CD4-positive, alpha-beta T cell treated with Interleukin-4 for 1 hour (primary cell): ENCODE measurements at places on chromosomes 11 and 22.
A peak's percentile ranks its signal among the peaks of the same experiment; 100 is the strongest.

GRCh38 chr11:12692229-12693075 is 18.2 kb downstream of the TEAD1 start:
- DNase-seq, result no peak

DNA sequence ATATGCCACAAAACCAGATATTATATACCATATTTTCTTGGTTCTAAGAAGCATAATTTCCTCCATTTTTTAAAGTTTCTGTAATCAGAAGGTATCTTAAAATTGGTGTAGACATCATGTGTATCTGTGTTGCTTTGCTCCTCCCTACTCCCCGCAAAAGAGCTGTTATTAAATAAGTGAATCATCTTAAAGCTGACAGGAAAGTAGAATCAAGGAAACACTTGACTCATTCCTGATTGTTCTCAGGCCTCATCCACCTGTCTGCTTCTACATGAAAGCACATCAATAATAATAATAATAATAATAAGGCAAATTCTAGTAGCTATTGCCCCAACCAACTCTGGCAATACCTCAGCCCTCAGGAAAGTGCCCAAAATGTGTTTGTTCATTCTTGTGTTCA is 26.2 kb upstream of the GUCY1A2 start:
- DNase-seq, result no peak

DNA sequence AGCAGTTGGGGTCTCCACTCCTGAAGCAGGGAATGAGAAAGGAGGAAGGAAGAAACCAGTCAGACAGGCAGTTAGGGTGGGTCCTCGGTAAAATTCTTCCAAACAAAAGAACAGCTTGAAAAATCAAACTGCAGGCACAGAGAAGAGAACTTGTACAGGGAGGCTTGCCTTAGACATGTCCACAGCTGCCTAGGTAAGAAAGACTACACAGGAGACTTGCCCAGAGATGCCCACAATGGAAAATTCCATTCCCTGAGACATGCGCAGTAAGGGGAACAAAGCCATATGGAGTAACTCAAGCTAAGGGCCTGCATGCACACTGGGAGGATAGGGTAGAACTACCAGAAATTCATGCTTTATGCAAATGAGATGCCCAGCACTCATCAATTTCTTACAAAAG is 9.8 kb downstream of the KCNJ11 start:
- DNase-seq, result no peak

DNA sequence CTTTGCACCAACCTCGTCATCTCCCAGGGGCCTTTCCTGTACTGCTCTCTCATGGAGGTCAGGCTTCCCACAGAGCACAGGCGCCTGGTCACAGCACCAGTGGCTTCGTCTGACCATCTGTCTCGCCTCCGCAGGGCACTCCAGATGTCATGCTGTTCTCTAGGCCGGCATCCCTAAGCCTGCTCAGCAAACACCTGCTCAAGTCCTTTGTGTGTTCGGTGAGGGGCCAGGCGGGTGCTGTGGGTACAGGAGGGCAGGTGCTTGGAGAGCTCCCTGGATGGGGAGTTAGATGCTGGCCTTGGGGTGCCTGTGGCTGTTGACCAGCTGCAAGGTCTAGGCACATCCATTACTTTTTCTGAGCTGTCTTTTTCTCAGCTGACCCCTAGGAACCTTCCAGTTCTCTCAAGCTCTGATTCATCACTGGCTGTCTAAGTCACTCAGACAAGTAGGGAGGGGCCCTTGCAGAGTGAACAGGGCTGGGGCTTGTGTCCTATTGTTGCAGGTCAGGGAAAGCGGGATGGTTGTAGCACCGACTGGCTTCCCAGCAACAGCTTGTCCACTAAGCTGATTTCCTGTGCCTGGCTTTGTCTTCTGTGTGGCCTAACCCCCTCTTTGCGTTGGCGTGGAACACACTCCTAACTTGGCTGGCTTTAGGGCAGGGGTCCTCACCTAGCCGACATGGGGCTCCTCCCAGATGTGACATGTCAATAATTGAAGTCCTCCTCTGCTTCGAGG is 9.2 kb downstream of the CLDN5 start:
- no peak for DNase-seq

- peak; percentile 36 for DNase-seq
Observed at GRCh38 chr11:125591649-125592304, 875 bp upstream of the STT3A start.

GRCh38 chr22:42966497-42966896 is 48.5 kb downstream of the PACSIN2 start:
- DNase-seq, result no peak

DNA sequence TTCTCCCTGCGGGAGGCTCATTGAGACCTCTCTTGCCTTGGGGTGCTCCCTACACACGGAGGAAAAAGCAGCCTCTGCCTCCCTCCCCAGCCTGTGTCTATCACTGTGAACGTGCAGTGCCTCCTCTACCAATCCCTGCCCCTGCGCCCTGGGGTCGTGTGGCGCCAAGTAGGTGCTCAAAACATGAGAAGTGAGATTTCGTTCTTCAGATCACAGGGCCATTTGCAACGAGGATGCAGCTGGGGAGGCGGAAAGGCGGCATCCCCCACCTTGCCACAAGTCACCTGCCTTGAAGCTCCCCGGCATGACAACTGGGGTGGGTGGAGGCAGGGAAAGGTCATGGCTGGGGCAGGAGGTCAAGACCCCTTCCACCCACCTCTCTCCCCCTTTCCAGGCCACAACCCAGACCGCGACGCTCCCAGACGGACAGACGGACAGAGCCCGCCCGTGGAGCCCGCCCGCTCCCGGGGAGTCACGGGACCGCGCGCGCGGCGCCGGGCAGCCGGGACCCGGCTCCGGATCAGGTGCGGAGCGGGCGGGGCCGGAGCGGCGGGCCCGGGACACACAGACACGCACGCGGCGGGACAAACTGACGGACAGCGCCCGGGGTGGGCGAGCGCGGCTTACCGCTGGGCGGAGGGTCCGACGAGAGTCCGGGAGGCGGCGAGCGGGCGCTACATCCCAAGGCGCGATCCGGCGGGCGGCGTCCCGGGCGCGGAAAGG is 485 bp downstream of the KCNJ4 start:
- peak; percentile 13 for DNase-seq

DNA sequence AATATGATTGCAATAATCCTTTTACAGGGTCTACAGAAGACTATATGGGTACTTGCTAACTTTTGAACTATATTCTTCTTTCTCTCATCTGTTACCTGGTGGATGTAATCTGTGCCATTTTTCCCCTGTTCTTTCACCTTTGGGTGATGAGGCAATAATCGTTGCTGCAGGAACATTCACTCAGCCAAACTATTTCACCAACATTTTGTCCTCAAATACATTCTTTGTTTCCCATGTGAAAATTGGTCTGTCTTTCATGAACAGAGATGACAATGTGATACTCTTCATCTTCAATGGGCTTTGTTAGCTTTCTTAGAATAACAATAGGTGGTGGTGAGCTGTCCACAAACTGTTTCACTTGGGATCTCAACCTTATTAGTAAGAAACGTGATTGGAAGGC is 52.1 kb upstream of the CAPRIN1 start:
- DNase-seq, result no peak

DNA sequence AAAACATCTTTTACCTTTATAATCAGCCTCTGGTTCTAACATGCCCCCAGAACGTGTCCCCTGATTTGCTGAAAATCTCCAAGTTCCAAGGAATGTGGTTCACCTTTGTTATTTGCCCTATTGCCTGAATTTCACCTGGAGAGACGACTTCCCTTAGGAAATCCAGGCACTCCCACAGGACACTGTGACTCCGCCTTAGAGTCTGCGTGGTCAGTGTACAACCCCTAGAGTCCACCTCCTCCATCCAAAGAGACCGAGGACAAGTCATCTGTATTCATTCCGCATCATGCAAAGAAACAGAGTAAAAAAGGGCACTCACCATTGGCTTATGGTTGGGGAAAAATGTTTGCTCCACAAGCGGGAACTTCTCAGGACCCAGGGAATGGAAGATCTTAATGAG is 63.1 kb downstream of the TIMP3 start:
- no peak for DNase-seq

GRCh38 chr22:38870312-38870741 is 1.7 kb downstream of the CBX6 start:
- DNase-seq, result peak; percentile 87

DNA sequence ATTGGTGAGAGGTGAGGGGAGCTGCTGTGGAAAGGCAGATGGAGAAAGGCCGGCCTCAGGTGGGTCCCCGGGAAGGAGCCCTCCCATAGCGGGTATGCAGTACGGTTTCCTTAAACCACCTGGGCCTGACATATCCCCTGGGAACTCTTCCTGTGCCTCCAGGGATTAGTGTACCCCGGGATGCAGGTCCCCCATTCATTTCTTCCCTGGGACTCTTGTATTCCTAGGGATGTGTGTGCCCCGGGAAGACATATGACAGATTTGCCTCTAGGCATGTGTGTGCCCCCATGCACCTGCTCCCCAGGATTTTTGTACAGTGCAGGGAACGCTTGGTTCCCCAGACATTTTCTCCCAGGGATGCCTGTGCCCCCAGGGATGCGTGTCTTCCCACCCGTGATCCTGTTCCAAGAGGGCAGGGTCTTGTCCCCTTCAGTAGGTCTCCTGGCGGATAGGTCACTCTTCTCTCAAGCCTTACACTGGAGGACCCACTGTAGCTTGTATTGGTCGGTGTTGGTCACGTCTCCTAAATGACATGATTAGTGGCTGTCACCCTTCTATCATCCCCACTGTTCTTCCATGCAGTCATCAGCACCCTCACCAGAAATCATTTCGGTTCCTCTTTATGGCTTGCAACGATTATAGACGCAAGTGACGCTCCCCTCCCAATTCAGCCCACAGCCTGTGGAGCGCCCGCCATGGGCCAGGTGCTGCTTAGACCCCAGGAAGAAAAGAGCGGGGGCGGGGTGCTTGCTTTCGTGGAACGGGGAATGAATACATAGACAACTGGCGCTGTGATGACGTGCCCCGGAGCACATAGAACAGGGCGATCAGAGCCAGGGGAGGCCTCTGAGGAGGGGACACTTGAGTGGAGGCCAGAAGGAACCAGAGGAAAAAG is 1.3 kb downstream of the PARVB start:
- DNase-seq, result peak; percentile 77

GRCh38 chr22:38940811-38941384 is 16.5 kb upstream of the APOBEC3A start:
- DNase-seq, result no peak

DNA sequence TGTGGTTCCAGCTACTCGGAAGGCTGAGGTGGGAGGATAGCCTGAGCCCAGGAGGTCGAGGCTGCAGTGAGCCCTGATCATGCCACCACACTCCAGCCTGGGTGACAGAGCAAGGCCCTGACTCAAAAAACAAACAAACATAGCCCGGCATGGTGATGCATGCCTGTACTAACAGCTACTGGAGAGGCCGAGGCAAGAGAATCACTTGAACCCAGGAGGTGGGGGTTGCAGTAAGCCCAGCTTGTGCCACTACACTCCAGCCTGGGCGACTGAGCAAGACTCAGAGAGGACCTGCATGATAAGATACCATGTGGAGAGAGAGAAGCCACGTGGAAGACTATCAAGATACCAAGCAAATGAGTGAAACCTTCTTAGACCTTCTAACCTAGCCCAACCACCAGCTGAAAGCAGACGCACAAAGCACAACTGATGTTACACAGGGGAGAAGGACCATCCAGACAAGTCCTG is 36.1 kb downstream of the AMBRA1 start:
- no peak for DNase-seq

DNA sequence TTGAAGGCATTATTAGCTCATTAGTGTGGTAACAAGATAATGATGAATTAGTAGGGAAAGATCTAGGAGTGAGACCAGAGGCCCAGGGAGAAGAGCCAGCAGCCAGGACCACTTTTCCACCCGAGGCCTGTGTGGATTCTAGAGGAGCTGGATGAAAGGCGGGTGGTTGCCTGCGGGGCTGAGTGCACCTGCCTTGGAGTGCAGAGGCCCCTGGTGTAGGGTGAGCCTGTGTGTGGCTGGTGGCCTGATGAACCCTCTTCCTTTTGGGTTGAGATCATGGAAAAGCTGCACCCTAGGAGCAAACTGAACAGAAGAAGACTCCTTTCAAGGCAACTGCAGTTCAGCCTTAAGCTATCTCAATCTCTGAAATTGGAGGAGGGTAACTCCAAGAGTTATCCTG is 5.9 kb upstream of the TP53AIP1 start:
- no peak for DNase-seq

- DNase-seq, result no peak
Observed at GRCh38 chr22:45127866-45128265, 35.9 kb upstream of the NUP50 start.

DNA sequence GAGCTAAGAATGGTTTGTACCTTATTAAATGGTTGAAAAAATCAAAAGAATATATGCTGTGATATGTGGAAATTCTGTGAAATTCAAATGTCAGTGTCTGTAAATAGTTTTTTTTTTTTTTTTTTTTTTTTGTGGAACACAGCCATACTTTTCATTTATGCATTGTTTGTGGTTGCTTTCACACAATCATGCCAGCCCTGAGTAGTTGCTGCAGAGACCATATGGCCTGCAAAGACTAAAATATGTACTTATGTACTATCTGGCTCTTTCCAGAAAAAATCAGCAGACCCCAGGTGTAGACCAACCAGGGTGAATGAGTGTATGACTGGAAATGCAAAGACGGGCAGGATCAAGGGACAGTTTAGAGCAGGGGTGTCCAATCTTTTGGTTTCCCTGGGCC is 98.3 kb downstream of the PTPRJ start:
- DNase-seq, result no peak

DNA sequence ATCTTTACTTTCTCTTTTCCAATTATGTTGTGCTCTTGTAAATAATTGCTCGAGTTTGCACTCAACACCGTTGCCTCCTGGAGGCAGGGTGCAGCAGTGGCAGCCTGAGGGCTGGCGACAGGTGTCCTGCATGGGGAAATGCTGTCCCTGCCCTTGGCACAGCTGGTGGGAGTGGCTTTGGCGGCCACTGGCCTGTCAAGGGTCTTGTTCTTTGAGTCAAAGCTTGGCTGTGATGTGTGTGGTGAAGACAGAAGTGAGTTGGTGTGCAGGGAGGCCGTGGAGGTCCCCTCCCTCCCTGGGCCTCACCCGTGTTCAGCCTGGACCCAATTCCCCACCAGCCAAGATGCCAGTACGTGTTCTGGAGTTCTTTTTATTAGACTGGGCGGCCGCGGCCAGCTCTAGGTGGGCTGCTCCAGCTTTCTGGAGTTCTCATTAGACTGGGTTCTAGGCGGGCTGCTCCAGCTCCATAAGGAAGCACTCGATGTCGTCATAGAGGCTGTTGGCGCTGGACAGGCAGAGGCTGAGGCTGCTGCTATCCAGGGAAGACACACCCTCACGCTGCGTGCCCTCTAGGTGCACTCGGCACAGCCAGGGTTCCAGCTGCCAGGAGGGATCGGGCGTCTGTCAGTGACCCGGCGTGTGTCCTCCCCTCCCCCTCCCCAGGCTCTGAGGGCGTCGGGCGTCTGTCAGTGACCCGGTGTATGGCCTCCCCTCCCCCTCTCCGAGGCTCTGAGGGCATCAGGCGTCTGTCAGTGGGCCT is 3.4 kb downstream of the IRF7 start:
- peak; percentile 30 for DNase-seq
